Endodermal cell (in vitro differentiated cells): ENCODE measurements at places on chromosomes 4 and X. TPM values are rescaled to one million over a fixed set of nuclear protein-coding genes. Genes with fewer than 3 reads are reported as not detected.
A peak's percentile ranks its signal among the peaks of the same experiment; 100 is the strongest.

The DRD5 gene
- total RNA-seq: 0.11 and 0.20 TPM in 2 replicates

The PASD1 gene
- total RNA-seq: not detected in 3 replicates

GRCh38 chrX:4550018-4550417 lies 836.6 kb upstream of the PRKX start:
- DNase-seq: peak; percentile 71

DNA sequence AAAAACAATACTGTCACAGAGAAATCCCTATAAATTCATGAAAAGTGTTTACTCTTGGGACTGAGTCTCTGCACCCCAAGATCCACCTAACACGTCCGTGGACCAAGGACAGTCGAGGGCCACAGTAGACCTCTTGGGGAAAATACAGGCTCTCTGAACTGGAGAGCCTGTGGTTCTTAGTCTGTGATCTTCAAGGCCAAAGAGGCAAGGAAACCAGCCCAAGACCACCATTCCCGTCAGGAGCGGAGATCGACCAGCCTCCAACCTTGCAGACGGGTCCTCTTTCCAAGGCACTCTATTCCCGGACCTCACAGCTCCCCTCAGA lies 1.6 kb upstream of the APBB2 start:
- no peak for DNase-seq

DNA sequence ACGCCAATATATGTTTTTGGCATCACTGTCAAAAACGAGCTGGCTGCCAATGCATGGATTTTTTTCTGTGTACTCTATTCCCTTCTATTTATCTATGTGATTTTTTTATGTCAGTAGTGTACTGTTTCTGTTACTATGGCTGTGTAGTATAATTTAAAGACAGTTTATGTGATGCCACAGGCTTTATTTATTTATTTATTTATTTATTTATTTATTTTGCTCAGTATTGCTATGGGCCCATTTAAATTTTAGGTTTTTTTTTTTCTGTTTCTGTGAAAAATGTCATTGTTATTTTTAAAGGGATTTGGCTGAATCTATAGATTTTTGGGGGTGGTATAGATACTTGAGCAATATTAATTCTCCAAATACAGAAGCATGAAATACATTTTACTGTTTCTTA lies 338.4 kb upstream of the POU3F4 start:
- no peak for DNase-seq

GRCh38 chr4:68256284-68256683 lies 10.8 kb upstream of the TMPRSS11B start:
- DNase-seq: peak; percentile 60
